ENCODE measurements at places on chromosomes 4 and X. TPM values are rescaled to one million over a fixed set of nuclear protein-coding genes. Genes with fewer than 3 reads are reported as not detected.
A peak's percentile ranks its signal among the peaks of the same experiment; 100 is the strongest.

DNA sequence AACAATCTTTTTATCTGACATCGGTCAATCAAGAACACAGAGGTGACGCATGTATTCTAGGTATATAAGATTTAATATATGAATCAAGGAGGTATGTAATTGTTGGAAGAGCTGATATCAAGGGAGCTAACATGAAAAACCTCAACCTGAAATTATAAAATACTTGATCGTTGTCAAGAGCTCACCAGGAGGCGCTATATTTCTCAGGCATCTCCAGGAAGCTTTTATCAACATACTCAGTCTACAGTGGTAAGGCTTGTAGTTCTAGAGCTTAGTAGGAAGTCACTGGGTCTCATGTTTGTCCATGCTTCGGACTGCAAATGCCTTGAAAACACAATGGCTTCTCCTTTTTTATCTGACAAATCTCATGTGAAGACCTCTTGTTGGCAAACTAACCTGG lies 156.1 kb downstream of the GRXCR1 start:
- no peak for DNase-seq

GRCh38 chrX:40030205-40030604 lies 67.6 kb downstream of the BCOR start:
- no peak for DNase-seq

- DNase-seq = no peak
These were observed 14.4 kb upstream of the CC2D2A start for GRCh38 chr4:15455290-15455689.

DNA sequence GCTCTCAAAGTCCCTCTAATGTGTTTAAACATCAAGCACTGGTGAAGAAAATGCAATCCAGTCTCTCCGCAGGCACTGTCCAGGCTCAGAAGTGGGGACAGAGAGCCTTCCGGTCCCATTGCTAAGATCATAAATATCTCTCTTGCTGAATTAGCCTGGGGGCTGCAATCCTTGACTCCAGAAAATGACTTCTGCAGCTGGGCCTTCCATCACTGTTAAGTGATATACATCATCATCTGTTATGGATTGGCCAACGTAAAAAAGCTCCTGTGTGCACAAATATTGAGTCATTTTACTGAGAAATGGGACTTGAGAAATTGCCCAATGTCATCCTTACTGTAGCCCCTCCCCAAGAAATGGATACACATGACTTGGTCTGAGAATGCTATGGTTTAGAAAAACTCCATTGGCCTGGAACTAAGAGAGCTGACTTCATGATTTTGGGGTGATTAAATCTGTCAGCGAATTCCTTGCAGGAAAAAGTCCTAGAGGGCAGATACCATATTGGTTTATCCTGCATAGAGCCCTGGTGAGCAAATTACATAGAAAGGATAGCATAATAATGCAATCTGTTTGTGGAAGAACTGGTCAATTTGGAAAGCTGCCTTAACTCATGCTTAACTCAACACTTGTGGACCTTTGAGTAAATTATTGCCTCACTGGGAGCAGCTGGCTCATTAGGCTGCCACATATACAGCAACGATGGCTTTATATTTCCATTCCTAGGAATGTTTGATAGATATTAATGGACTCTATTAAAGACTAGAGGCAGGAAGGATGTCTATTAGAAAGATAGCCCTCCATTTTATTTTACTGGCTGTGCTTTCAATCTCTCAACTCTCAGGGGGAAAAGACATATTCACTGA lies 346.1 kb downstream of the GBA3 start:
- no peak for DNase-seq

DNA sequence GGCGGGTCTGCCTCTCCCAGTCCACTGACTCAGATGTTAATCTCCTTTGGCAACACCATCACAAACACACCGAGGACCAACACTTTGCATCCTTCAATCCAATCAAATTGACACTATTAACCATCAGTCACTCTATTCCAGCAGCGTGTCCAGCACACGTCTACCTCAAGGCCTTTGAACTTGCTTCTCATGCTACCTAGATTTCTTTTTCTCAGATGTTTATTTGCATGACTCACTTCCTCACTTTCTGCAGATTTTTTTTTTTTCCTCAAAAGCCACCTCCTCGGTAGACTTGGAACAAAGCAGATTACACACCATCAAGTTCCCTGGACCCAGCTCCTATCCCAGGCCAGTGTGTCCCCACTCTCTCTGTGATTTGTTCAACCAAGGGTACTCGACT lies 49.5 kb downstream of the SUPT20HL2 start:
- no peak for DNase-seq

GRCh38 chr4:168421671-168422070 lies 58.6 kb downstream of the DDX60L start:
- DNase-seq = peak; percentile 98

DNA sequence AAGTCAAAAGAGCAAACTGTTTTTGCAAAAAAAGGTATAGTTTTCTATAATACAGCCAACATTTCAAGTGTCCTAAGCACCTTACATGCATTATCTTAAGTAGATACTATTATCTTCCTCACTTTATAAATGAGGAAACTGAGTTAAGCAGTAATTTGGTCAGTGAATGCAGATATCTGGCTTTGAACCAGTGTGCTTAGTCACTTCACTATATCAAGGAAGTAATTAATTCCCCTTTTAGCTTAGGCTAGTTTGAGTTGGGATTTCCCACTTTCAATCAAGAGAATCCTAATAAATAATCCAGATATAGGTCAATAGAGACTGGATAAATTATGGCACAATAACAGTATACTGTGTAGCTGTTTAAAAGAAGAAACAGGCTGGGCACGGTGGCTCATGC lies 14.8 kb downstream of the SPINK2 start:
- no peak for DNase-seq

DNA sequence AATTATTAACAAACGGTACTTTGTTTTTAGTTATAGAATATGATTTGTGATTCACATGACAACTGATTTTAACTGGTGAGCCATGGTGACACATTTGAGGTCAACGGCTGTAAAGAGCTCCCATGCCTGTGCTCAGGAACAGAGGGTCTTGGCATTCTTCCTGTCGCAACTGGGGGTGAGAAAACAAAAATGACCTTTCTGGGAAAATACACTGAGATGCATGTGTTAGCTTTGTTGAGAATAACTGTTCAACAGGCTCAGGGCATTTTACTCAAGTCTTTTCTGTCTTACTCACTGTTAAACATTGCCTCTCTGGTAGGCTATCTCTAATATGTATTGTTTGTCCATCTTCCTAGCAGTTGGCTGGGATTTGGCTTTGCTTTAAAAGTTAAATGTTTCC lies 57.1 kb upstream of the HPGD start:
- no peak for DNase-seq

DNA sequence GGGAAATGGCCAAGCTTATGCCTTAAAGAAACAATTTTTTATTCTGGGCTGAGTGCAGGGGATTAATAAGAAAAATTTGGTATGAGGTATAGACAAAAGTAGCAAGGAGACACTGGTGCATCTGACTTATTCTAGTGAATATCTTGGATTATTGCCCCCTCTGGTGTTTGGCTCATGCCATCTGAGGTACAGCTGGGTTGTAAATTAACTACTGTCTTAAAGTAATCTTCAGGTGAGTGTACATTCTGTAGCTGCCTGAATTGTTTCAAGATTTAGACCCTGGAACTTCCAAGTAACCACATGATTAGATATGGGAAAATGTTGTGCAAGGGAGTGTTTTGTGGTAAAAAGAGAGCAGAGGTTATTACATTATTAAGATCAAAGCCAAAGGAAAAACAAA lies 988.7 kb downstream of the FAM133A start:
- no peak for DNase-seq

DNA sequence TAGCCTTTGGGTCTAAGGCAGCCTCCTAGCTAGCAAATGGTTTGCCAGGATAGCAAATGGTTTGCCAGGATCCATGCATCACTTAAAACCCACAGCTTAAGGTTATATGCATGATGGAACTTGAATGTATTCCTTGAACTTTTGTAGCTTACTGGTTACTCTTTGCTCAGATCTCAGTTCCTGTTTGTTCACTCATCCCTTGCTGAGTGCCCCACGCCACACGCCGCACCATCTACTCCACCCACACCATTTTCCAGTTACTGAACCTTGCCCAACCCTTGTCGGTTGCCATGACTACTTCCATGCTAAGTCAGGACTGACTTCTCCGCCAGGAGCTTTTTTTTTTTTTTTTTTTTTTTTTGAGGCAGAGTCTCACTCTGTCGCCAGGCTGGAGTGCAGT lies 29.5 kb upstream of the XIAP start:
- DNase-seq = no peak

GRCh38 chrX:120763269-120763668 lies 112.4 kb downstream of the CT47B1 start:
- no peak for DNase-seq

- no peak for DNase-seq
These were observed 212.6 kb upstream of the LCORL start for GRCh38 chr4:18234108-18234507.

- DNase-seq = no peak
These were observed 187.3 kb downstream of the MAB21L2 start for GRCh38 chr4:150769248-150769647.

GRCh38 chr4:29243851-29244250 lies 1476.3 kb upstream of the PCDH7 start:
- no peak for DNase-seq

DNA sequence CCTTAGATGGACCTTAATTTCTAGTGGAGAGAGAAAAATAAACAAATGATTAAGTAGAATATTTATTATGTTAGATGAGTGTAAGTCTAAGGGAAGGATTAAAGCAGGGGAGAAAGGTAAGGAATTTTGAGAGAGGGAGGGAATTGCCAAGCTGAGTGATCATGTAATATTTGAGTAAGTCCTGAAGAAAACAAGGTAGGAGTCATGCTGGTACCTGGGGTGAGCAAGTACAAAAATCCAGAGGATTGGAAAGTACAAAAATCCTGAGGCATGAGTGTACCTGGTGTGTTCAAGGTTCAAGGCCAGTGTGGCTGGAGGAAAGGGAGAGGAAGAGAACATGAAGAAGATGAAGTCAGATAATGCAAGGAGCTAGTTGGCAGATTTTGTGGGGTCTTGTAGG lies 87.2 kb upstream of the MYOZ2 start:
- DNase-seq = no peak

DNA sequence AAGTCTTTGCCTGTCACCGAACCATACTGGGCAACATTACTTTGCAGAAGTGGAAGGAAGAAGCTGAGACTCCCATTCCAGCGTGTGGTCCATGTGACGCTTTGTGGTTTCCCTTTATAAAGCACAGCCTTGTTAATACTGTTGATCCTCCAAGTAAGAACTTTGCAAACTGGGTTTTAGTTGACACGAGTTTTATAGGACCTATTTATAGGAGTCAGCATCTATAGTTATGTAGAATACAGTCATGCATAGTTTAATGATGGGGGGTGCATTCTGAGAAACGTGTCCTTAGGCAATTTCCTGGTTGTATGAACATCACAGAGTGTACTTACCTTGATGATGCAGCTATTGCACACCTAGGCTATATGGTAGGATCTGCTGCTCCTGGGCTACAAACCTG lies 1879.4 kb upstream of the TENM3 start:
- no peak for DNase-seq

- no peak for DNase-seq
These were observed 8.5 kb downstream of the MXD4 start for GRCh38 chr4:2253160-2254084.

The NXF2B gene
- not detected for total RNA-seq

The GSPT2 gene
- total RNA-seq = 3.2 TPM

The RCHY1 gene
- 37.4 TPM for total RNA-seq

The ARX gene
- not detected for total RNA-seq

The PDCL2 gene
- total RNA-seq = not detected

The KIAA1210 gene
- total RNA-seq = not detected

The AFP gene
- not detected for total RNA-seq

All from dermis microvascular lymphatic vessel endothelial cell (primary cell).